Transverse colon (tissue), 4 donors: ENCODE measurements at places on chromosomes 13 and 19.

DNA sequence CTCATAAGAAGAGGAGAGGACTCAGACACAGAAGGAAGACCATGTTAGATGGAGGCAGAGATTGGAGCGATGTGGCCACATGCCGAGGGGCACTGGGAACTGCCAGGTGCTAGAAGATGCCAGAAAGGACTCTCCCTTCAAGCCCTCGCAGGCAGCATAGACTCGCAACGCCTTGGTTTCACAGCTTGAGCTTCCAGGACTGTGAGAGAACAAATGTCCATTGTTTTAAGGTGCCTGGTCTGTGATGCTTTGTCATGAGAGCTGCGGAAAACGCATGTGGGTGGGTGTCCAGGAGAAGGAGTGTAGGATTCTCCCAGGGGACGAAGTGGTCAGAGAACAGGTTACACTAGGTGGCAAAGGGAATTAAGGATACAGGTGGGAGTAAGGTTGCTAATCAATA, 125.9 kb upstream of the USP29 start:
- no peak for DNase-seq

DNA sequence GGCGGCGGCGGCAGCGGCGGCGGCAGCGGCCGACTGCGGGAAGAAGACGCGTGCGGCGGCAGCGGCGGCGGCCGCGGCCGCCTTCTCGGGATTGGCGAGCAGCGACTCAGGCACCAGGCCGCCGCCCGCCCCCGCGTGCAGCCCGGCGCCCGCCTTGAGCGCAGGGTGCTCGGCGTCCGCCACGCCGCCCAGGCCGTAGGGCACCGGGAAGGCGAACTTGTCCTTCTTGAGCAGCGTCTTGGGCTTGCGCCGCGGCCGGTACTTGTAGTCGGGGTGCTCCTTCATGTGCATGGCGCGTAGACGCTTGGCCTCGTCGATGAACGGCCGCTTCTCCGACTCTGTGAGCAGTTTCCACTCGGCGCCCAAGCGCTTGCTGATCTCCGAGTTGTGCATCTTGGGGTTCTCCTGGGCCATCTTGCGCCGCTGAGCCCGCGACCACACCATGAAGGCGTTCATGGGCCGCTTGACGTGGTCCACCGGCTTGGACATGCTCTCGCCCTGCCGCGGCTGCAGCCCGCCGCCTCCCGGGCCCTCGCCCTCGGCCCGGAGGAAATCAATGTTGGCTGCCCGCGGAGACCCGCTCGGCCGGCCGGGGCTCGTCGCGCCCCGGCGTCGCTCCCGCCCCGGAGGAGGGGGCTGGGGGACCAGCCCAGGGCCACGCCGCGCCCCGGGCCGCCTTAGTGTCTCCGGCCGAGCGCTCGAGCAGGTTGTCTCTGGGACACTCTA, 621 bp downstream of the SOX21 start:
- DNase-seq = no peak

- DNase-seq = no peak
Observed at GRCh38 chr19:3615524-3616135, 9.0 kb upstream of the TBXA2R start.

GRCh38 chr13:98315902-98316301, 138.8 kb upstream of the RNF113B start:
- no peak for DNase-seq

- no peak for DNase-seq
Observed at GRCh38 chr19:46387713-46388130, 25.6 kb downstream of the CCDC8 start.
